ENCODE measurements at places on chromosomes 12 and 14. TPM values are rescaled to one million over a fixed set of nuclear protein-coding genes. Genes with fewer than 3 reads are reported as not detected.

PMEL gene
- total RNA-seq = 3.8 TPM

KLRC1 gene
- 1.0 TPM for total RNA-seq

GRCh38 chr12:102745971-102746600 lies 171.0 kb downstream of the PAH start:
- H3K27me3 ChIP-seq = no peaks in the 10 kb centered on the region
- no peak overlapping the region for H3K4me3 ChIP-seq
- no peak for DNase-seq
- H3K27ac ChIP-seq = no peak overlapping the region
- no peaks in the 10 kb centered on the region for H3K36me3 ChIP-seq

DNA sequence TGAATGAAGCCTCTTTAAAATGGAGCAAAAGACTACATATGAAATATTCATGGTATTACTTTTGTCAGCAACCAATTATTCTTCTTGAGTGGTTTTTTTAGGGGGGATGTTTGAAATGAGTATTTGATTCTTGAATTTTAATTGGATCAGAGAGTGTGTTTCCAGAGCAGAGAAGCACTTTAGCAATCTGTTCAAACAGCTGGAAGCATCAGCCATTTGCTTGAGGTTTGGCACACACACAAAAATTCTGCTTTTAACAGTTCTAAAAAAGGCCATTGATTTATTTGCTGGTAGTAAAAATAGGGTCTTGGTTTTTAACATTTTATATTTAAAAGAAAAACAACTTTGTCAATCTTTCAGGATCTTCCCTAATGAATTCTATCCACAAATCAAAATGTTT lies 292.7 kb downstream of the LRFN5 start:
- no peak overlapping the region for H3K4me3 ChIP-seq
- no peaks in the 10 kb centered on the region for H3K4me1 ChIP-seq
- H3K36me3 ChIP-seq = no peaks in the 10 kb centered on the region
- no peak for DNase-seq

LALBA gene
- total RNA-seq = not detected

- no peaks in the 10 kb centered on the region for H3K4me1 ChIP-seq
- H3K27me3 ChIP-seq = no peaks in the 10 kb centered on the region
- no peak overlapping the region for H3K4me3 ChIP-seq
- H3K36me3 ChIP-seq = no peaks in the 10 kb centered on the region
- H3K27ac ChIP-seq = no peak overlapping the region
Observed at GRCh38 chr12:95316798-95317197, 99.2 kb downstream of the VEZT start.

PYGL gene
- total RNA-seq = 33.0 TPM

- no peak overlapping the region for H3K4me3 ChIP-seq
- H3K36me3 ChIP-seq = peaks cover 11% of the 10 kb centered on the region
- no peaks in the 10 kb centered on the region for H3K4me1 ChIP-seq
- H3K27me3 ChIP-seq = no peaks in the 10 kb centered on the region
- DNase-seq = no peak
- no peak overlapping the region for H3K27ac ChIP-seq
Observed at GRCh38 chr12:113961921-113962710, 4.0 kb downstream of the RBM19 start.

- H3K27me3 ChIP-seq = no peaks in the 10 kb centered on the region
- no peak overlapping the region for H3K4me3 ChIP-seq
- DNase-seq = no peak
- no peaks in the 10 kb centered on the region for H3K4me1 ChIP-seq
- no peak overlapping the region for H3K27ac ChIP-seq
Observed at GRCh38 chr12:94165138-94165537, 16.8 kb downstream of the PLXNC1 start.

DNA sequence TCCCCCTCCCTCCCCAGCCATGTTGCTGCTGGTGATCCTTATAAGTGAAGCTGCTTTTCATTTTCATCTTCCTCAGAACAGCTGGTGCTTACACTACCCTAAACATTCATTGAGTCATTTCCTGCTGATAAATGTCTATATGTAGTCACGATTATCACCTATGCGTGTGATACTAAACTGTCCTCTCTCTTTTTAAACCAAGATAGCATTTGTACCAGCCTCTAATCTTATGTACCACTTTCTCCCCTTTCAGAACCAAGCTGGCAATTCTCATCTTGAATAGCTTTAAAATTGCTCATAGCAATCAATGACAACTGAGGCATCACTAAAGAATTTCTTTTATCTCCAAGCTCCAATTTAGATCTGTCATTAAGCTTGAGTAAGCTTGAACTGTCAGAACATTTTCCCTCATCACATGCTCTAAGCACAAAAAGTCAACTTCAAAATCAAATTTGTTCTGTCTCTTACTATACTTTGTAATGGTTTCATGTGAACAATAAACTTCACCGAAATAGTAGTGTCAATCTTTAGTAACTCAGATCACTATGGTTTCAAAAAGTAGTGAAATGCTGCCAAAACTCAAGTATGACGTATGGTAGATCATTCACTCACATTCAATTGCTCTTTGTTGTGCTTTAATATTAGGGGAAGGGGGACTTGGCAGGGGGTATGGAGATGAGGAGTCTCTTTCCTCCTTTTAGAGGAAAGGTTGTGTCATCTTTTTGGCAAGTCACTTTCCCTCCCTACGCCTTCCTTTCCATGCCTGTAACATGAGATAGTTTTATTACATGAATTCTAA lies 178.1 kb upstream of the NOVA1 start:
- no peaks in the 10 kb centered on the region for H3K27me3 ChIP-seq
- H3K27ac ChIP-seq = no peak overlapping the region
- no peaks in the 10 kb centered on the region for H3K36me3 ChIP-seq
- no peak overlapping the region for H3K4me3 ChIP-seq
- no peaks in the 10 kb centered on the region for H3K4me1 ChIP-seq
- no peak for DNase-seq

SLC41A2 gene
- total RNA-seq = 43.7 TPM

DNA sequence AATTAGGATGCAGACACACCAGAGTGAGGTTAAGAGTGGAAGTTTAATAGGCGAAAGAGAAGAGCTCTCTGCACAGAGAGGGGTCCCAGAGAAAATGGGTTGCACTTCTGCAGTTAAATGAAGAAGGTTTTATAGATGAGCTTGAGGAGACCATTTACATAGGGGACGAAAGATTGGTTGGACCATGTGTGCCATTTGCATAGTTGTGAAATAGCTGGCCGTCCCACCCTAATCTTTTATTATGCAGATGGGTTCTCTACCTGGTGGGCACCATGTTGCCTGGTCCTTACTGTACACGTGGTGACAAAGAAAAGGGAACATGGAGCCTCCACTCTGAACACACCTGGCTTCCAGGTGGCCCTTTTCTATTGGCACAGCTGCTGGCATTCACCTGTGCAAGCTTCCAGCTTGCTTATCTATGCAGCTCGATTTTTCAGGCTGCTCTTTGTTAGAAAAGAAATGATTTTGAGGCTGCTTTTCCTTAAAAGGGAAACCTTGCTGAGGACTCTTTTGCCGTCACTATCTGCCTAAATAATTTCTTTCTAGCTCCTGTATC lies 67.1 kb upstream of the SRSF5 start:
- no peaks in the 10 kb centered on the region for H3K27me3 ChIP-seq
- H3K4me1 ChIP-seq = peaks cover 27% of the 10 kb centered on the region
- no peak overlapping the region for H3K27ac ChIP-seq
- H3K36me3 ChIP-seq = peaks cover 5% of the 10 kb centered on the region

GRCh38 chr12:68306564-68306963 lies 25.6 kb downstream of the MDM1 start:
- H3K27me3 ChIP-seq = no peaks in the 10 kb centered on the region
- no peak overlapping the region for H3K4me3 ChIP-seq
- H3K4me1 ChIP-seq = no peaks in the 10 kb centered on the region
- no peaks in the 10 kb centered on the region for H3K36me3 ChIP-seq
- H3K27ac ChIP-seq = no peak overlapping the region

BBOF1 gene
- total RNA-seq = 1.4 TPM

Measured in colonic mucosa (tissue), 4 donors.